HFFc6 (cell line): ENCODE measurements at places on chromosomes 2 and 18.

GRCh38 chr2:16507655-16508489 lies 157.8 kb downstream of the CYRIA start:
- DNase-seq: no peak

DNA sequence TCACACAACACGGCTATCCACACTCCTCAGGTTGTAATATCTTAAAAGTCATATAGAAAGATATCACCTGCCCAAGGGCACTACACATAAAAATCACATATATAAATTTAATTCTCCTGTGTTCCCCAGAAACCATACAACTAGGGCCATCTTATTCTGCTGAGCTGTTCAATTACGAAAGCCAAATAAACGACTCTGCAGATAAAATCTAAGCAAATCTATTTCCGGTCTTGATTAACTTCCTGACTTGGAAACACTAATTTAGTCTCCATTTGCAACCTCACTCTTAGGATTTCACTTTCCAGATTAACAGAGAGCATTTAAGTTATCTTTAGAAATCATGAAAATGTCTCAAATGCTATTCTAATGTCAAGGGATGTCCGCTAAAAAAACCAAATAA lies 23.9 kb upstream of the STK17B start:
- DNase-seq: no peak

GRCh38 chr2:235747786-235748091 lies 253.9 kb downstream of the AGAP1 start:
- DNase-seq: no peak

- DNase-seq: no peak
Observed at GRCh38 chr2:71469403-71470398, 16.3 kb downstream of the DYSF start.

- DNase-seq: peak; percentile 93
Observed at GRCh38 chr2:120589771-120590608, 145.7 kb upstream of the GLI2 start.

DNA sequence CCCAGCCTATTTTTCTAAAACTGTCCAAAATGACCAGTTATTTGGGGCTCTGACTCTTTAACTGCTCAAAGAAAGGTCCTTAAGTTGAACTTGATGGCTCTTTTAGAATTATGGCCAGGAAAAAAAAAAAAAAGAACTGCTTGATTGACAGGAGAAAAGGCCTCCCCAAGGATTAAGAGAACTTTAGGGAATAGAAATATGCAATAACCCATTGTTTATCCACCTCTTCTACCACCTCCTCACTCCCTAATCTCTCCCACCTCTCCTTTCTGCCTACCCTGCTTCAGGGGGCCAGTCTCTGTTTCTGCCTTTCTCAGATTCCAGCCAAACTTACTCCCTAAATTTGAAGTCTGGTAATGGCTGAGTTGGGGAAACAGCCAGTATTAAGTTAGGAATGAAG lies 5.7 kb upstream of the STRN start:
- no peak for DNase-seq

DNA sequence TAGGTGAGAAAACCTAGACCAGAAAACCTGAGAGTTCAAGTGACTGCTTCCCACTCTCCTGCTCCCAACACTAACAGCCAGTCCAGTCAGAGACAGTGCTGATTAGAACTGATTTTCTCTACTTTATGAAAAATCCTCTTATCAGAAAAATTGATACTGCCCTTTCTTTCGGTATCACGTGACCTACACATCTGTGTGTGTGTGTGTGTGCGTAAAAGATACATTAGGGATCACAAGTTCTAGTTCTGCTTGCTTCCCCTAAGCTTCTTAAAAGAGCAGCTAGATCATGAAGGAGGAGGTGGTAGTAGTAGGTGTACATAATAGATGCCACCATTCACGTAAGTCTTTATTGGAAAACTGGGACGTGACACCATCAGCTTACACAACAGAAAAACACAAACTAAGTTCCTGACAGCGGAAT lies 1.5 kb downstream of the ARL5A start:
- DNase-seq: peak; percentile 8
